Breast epithelium (tissue), 4 donors: ENCODE measurements at places on chromosomes 3 and 15. TPM values are rescaled to one million over a fixed set of nuclear protein-coding genes. Genes with fewer than 3 reads are reported as not detected.

DNA sequence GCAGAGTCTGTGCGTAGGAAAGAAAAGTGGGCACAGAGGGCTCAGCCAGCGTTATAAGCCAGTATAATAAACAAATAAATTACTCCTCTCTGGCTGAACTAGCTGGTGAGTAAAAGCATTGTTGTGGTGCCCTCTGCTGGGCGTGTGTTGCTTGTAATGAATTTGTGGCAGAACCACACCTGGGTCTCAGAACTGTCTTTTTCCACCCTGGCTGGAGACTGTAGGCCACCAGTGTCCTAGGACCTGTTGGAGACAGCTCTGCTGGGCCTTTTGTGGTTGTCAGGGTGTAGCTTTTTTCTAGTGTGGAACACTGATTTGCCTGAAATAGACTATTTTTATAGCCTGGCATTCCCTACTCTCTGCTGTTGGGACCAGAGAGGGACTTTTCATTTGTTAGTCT lies 130.5 kb upstream of the EIF1B start:
- DNase-seq = peak; percentile 81

GRCh38 chr3:96027718-96028117 lies 786.7 kb upstream of the EPHA6 start:
- DNase-seq = no peak

DNA sequence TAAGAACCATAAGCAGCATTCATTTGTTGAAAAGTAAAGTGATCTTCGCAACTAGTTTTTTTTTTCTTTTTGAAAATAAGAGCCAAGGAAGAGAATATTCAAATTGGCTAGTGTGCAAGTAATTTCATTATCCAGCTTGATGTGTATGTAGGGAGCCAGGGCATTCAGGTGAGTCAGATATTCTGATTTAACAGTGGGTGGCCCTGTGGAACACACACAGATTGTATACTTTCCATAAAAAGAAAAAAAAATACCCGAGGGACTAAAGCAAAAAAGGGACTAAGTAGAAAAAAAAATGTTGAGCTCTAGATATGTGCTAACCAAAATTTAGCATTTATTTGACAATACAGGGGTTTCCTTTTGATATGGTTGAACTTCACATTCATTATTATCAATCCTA lies 96.9 kb upstream of the ROPN1 start:
- no peak for DNase-seq

GRCh38 chr3:43892526-43892925 lies 201.8 kb downstream of the ABHD5 start:
- DNase-seq = no peak

Gene STXBP5L
- total RNA-seq = 0.29 TPM

Gene KBTBD12
- 0.73 TPM for total RNA-seq

Gene SPTSSB
- 0.16 TPM for total RNA-seq
